Stimulated activated CD4-positive, alpha-beta T cell treated with anti-CD3 and anti-CD28 coated beads, Interleukin-4, amount 100 ng/mL, for 1 hour (primary cell): ENCODE measurements at places on chromosomes 6 and 20.
A peak's percentile ranks its signal among the peaks of the same experiment; 100 is the strongest.

DNA sequence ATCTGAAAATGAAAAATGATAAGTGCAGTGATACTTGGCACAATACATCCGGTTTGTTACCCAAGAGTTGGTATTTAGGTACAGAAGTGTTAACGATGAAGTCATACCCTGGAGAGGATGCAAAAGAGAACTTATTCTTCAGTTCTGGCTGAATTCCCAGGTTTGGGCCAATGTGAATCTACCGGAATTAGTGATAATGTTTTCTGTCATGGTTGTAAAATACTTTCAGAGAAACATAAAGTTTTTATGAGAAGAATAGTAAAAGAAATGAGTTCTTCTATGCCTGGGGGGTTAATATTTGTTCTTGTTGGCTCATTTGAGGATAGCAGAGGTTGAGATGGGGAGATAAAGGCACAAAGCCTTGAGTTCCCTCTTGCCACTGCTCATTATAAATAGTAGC lies 509.9 kb upstream of the POU3F2 start:
- no peak for DNase-seq

GRCh38 chr6:168292826-168293225 lies 26.8 kb downstream of the DACT2 start:
- no peak for DNase-seq

DNA sequence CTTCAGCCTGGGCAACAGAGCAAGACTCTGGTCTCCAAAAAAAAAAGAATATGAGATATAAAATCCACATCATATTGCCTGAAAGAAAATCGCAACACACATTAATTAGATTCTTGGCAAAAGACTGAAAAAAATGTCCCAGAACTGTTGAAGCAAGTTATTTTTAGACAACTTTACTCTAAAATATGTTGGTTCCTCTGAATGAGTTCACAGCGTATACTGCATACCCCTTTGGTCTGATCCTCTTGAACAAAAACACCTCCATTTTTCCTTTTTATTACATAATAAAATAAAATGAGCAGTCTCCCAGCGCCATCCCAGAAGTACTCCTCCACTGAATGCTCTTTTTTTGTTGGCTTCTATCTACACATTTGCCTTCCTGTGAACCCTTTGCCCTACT lies 126.0 kb upstream of the TMEM170B start:
- DNase-seq: no peak

DNA sequence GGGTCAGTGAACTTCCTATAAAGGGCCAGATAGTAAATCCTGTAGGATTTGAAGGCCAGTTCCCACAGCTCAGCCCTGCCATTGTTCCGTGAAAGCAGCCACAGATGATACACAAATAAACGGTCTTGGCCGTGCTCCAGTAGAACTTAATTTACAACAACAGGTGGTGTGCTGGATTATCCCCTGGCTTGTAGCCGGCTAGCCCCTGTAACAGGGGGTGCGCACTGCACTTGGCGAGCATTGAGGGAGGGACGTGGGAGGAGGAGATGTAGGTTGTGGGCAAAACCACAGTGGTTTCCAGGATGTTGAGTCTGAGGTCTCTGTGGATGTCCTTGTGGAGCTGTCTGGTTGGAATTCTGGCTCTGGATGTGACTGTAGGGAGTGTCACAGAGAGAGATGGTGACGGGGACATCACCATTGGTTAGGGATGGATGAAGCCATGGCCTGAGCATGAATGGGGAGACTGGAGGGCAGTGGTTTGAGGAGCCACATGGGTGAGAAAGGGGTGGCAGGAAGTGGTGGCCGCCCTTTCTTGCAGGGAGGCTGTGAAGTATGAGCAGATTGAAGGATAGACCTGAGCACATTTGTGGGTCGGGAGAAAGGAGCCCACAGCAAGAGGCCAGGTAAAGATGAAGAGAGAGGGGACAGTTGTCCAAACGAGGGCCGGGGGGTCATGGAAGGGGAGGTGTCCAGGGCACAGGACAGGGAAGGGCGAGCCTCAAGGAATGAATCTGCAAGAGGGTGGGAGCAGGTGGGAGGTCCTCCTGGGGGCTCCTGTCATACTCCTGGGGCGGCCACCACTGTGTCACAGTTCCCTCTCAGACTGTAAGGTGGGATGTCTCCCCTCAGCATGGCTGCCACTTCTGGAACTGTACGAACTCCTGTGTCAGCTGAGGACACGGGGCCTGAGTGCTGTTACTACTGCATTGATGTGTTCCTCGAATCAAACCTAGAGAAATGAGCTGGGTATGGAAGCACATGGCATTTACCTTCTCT lies 53.6 kb downstream of the CDH26 start:
- DNase-seq: no peak

GRCh38 chr20:23889775-23890187 lies 10.2 kb upstream of the CST5 start:
- peak; percentile 54 for DNase-seq
